Mammary microvascular endothelial cell (primary cell): ENCODE measurements at places on chromosomes 1 and 21. TPM values are rescaled to one million over a fixed set of nuclear protein-coding genes. Genes with fewer than 3 reads are reported as not detected.

The IVL gene
- not detected in 2 replicates for total RNA-seq

The UTS2 gene
- not detected in 2 replicates for total RNA-seq

The OR11L1 gene
- total RNA-seq, result not detected in 2 replicates

The FYB2 gene
- total RNA-seq, result not detected in 2 replicates

The DYNLT5 gene
- total RNA-seq, result 0.84 and 1.4 TPM in 2 replicates

The RPE65 gene
- total RNA-seq, result not detected in 2 replicates

The LRRC38 gene
- total RNA-seq, result 0.40 and 0.54 TPM in 2 replicates

The ATXN7L2 gene
- total RNA-seq, result 0.93 and 3.2 TPM in 2 replicates

The ALG14 gene
- 1.3 and 1.6 TPM in 2 replicates for total RNA-seq

The TMPRSS15 gene
- total RNA-seq, result not detected in 2 replicates

The KRTAP10-11 gene
- not detected in 2 replicates for total RNA-seq

The LAMC2 gene
- total RNA-seq, result 20.5 and 20.6 TPM in 2 replicates

The KCNJ9 gene
- total RNA-seq, result not detected in 2 replicates

The UBL4B gene
- not detected in 2 replicates for total RNA-seq

The ZNF593OS gene
- total RNA-seq, result 0.33 TPM in 1 of 2 replicates, not detected in the other

The DVL1 gene
- 41.1 and 41.3 TPM in 2 replicates for total RNA-seq

The TAS1R1 gene
- 0.10 TPM in 1 of 2 replicates, not detected in the other for total RNA-seq

The PKP1 gene
- 0.15 TPM in 1 of 2 replicates, not detected in the other for total RNA-seq

The ELK4 gene
- total RNA-seq, result 18.9 and 20.1 TPM in 2 replicates

The PLEKHN1 gene
- total RNA-seq, result 0.80 and 1.3 TPM in 2 replicates

The BATF3 gene
- total RNA-seq, result 0.59 TPM in 1 of 2 replicates, not detected in the other

The UROD gene
- 180 and 191 TPM in 2 replicates for total RNA-seq

The FABP3 gene
- total RNA-seq, result 3.9 and 9.6 TPM in 2 replicates

The IFI16 gene
- 173 and 174 TPM in 2 replicates for total RNA-seq

The GLIS1 gene
- total RNA-seq, result not detected in 2 replicates

The PADI4 gene
- total RNA-seq, result not detected in 2 replicates
